ENCODE measurements at places on chromosomes 11 and 22. TPM values are rescaled to one million over a fixed set of nuclear protein-coding genes. Genes with fewer than 3 reads are reported as not detected.

Gene DEAF1
- total RNA-seq: 57.2 TPM

Gene NUCB2
- 48.3 TPM for total RNA-seq

Gene FHIP1B
- total RNA-seq: 29.6 TPM

GRCh38 chr11:33040862-33041453, 1.6 kb downstream of the TCP11L1 start:
- peaks cover 14% of the 10 kb centered on the region for H3K36me3 ChIP-seq
- DNase-seq: no peak
- no peaks in the 10 kb centered on the region for H3K27me3 ChIP-seq

GRCh38 chr11:2220173-2220771, 48.7 kb upstream of the TH start:
- no peaks in the 10 kb centered on the region for H3K27me3 ChIP-seq
- no peaks in the 10 kb centered on the region for H3K4me1 ChIP-seq
- no peaks in the 10 kb centered on the region for H3K36me3 ChIP-seq
- DNase-seq: no peak
- no peak overlapping the region for H3K4me3 ChIP-seq
- no peak overlapping the region for H3K27ac ChIP-seq

Gene SLC22A6
- not detected for total RNA-seq

GRCh38 chr22:26811647-26811992, 154.2 kb downstream of the MIAT start:
- no peak overlapping the region for H3K4me3 ChIP-seq
- H3K4me1 ChIP-seq: peaks cover 28% of the 10 kb centered on the region
- no peak overlapping the region for H3K27ac ChIP-seq
- DNase-seq: no peak
- no peaks in the 10 kb centered on the region for H3K27me3 ChIP-seq

DNA sequence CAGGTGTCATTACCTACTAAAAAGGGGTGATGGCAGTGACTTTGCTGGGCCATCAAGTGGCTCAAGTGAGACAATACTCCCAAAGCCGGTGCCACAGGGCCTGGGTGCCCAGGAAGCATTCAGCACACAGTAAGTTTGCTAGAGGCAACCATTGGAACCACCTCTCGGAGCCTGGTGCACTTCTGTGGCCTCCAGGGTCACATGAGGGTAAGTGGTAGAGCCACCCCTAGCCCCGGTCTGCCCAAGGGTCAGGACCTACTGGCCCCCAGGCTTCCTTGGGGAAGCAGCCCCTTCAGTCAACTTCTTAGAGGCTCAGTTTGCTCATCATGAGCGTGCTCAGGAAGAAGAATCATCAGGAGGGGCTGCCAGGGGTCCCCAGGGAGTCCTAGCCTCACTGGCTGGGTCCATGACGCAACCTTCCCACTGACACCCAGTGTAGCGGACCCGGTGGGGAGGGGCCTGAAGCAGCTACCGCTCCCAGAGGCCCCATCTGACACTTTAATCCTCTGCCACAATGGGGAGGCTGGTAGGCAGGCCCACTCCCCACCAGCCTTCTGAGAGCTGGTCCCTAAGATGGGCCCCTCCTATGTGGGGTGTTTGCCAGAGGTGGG, 17.5 kb upstream of the RASL10A start:
- no peaks in the 10 kb centered on the region for H3K27me3 ChIP-seq
- no peak for DNase-seq
- H3K27ac ChIP-seq: no peak overlapping the region
- H3K36me3 ChIP-seq: no peaks in the 10 kb centered on the region
- peaks cover 26% of the 10 kb centered on the region for H3K4me1 ChIP-seq

- peak within 1 kb of the TSS; percentile 88 for H3K4me3 ChIP-seq
- H3K4me1 ChIP-seq: peaks cover 38% of the 10 kb centered on the region
- H3K27ac ChIP-seq: peak within 1 kb of the TSS; percentile 52
- no peaks in the 10 kb centered on the region for H3K27me3 ChIP-seq
- H3K36me3 ChIP-seq: no peaks in the 10 kb centered on the region
Observed at GRCh38 chr11:44726283-44727113, at the start of gene TSPAN18. TSPAN18 (plus strand) TSS chr11:44726962; CDS start chr11:44906417, 179,455 bp downstream.

Gene PATE1
- not detected for total RNA-seq

Gene APOL5
- total RNA-seq: not detected

DNA sequence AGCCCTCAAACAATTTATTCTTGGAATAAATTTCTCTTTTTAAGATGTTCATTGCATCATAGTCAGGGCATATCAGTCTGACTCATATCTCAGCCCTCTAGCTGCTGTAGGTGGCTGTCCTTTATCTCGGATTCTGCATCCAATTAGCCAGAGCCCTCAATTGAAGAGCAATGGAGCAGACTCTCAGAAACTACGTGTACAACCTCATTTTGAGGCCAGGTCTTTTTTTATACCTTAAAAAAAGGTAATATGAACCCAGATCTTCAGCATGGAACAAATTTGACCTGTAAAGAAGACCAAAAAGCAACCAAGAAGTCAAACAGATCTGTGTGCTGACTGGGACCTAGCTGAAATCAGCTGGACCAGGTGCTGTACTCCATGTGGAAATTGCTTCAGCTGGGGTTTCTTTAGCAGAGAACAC, 8.7 kb downstream of the OR52A5 start:
- no peaks in the 10 kb centered on the region for H3K27me3 ChIP-seq
- no peak overlapping the region for H3K4me3 ChIP-seq

Gene RFPL1
- total RNA-seq: not detected

Gene C22orf15
- not detected for total RNA-seq

Gene CDKN1C
- total RNA-seq: 385 TPM

Gene MIF
- total RNA-seq: 571 TPM

DNA sequence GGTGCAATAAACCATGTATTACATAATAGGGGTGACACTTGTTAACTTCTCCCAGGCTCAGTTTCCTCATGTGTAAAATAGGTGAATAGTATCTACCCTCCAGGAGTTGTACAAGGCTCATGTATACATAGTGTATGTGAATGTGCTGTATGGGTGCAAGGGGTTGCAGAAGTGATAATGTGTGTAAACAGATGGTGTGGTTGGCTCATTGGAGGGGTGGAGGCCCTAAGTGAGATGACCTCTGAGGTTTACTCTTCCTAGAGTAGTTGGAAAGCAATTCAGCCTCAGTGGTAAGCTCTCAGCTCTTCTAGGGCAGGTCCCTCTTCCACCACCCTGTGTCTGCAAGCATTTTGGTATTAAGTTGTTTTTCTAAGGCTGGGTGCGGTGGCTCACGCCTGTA, 102.4 kb downstream of the PTPRJ start:
- no peaks in the 10 kb centered on the region for H3K27me3 ChIP-seq
- no peaks in the 10 kb centered on the region for H3K36me3 ChIP-seq
- H3K27ac ChIP-seq: no peak overlapping the region
- no peaks in the 10 kb centered on the region for H3K4me1 ChIP-seq

DNA sequence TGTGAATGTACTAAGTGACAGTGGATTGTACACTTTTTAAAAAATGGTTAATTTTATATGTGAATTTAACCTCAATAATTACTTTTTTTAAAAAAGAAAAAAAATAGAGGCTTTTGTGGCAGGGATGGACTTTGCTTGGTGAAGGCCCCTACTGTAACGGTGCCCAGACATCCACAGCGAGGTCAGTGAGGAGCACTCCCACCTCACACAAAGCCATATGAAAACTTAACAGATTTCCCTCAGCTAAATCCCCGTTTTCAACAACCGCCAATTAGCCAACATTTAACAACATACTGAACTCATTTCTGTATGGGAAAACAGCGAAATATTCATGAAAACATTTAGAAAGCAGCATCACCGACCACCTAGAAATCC, 642 bp upstream of the C11orf58 start:
- H3K36me3 ChIP-seq: no peaks in the 10 kb centered on the region
- peak overlapping the region; percentile 78 for H3K27ac ChIP-seq
- peak overlapping the region; percentile 65 for H3K4me3 ChIP-seq
- no peaks in the 10 kb centered on the region for H3K27me3 ChIP-seq
- H3K4me1 ChIP-seq: peaks cover 14% of the 10 kb centered on the region
- no peak for DNase-seq

DNA sequence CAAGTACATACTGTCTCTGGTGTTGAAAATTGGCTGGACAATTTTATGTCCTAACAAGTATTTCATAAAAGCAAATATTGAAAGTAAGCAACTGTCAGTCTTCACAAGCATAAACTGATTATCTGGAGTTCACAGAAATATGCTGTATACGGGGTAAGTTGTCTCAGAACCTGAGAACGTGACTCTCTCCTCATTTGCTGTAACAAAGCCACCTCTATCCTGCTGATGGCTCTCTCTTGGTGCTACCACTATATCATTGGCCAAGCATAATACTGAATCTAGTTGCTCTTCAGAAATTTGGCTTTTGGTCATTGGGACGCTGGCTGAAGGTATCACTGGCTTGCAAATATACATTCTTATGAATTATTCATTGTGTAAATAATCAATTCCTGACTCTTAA, 1078.0 kb downstream of the LRRC4C start:
- no peak for DNase-seq
- H3K4me1 ChIP-seq: no peaks in the 10 kb centered on the region
- H3K27ac ChIP-seq: no peak overlapping the region
- no peaks in the 10 kb centered on the region for H3K36me3 ChIP-seq
- H3K27me3 ChIP-seq: no peaks in the 10 kb centered on the region
- H3K4me3 ChIP-seq: no peak overlapping the region

DNA sequence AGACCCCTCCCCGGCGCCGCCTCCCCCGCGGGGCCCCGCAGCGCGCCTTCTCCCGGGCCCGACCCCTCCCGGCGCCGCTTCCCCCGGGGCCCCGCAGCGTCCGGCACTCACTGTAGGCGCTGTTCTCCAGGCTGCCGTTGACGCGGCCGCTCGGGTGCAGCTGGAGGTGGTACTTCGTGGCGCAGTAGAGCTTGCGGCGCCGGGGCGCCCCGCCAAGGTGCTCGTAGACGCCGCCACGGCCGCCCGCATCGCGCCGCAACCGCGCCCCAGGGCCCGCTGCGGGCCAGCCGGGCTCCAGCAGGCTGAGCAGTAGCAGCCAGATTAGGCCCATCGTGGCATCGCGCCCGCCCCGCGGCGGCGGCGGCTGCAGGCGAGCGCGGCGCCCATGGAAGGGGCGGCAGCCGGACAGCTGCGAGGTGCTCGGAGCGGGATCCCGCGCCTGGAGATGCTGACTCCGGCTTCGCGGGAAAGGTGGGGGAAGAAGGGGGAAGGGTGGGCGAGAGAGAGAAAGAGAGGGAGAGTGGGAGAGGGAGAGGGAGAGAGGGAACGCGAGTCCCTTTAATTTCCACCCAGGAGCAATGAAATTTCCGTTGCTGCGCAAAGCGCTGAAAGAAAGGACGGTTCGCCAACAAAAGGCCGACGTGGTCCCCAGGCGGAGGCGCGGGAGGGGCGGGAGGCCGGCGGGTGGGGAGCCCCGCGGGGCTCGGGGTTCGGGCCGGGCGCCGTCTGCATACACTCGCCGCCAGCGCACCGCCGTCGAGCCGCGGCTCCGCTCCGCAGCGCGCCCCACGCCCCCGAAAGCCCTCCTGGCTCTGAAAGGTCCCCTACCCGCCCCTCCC, at the start of gene FGF3:
TSS of gene FGF3 (minus strand) at position 814 of the 839 bp plus-strand sequence. CDS start at position 331, 483 bp downstream.
- no peaks in the 10 kb centered on the region for H3K36me3 ChIP-seq
- no peaks in the 10 kb centered on the region for H3K4me1 ChIP-seq
- peaks cover 58% of the 10 kb centered on the region for H3K27me3 ChIP-seq
- DNase-seq: no peak
- H3K27ac ChIP-seq: no peak within 1 kb of the TSS

GRCh38 chr11:120001178-120002090, 136.5 kb downstream of the TRIM29 start:
- no peaks in the 10 kb centered on the region for H3K36me3 ChIP-seq
- H3K4me3 ChIP-seq: no peak overlapping the region
- H3K27me3 ChIP-seq: no peaks in the 10 kb centered on the region
- peak overlapping the region; percentile 8 for H3K27ac ChIP-seq
- no peak for DNase-seq
- no peaks in the 10 kb centered on the region for H3K4me1 ChIP-seq

Gene NLRX1
- total RNA-seq: 20.4 TPM

- H3K36me3 ChIP-seq: no peaks in the 10 kb centered on the region
- peaks cover 23% of the 10 kb centered on the region for H3K4me1 ChIP-seq
- H3K27ac ChIP-seq: peak overlapping the region; percentile 96
- H3K27me3 ChIP-seq: no peaks in the 10 kb centered on the region
- no peak overlapping the region for H3K4me3 ChIP-seq
Observed at GRCh38 chr11:46597609-46598219, 3.9 kb upstream of the AMBRA1 start.

Gene SYNGR1
- total RNA-seq: 57.0 TPM

DNA sequence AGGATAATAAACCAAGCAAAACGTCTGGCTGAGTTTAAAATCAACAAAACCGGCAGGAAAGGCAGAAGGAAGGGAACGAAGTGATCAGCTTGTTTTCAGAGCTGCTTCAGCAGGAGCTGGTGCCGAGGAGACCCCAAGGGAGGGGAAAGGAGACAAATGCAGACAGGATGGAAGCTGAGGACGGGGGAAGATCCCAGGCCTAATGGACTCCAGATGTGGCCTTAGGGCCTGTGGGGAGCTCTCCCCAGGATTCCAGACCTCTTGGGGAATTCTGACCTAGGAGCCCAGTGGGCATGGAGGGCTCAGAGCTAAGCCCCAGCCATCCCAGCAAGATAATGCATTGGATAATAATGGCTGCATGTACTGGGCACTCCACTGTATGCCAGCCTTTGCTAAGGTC, 211.4 kb upstream of the NARS2 start:
- H3K27me3 ChIP-seq: no peaks in the 10 kb centered on the region
- DNase-seq: no peak
- no peaks in the 10 kb centered on the region for H3K36me3 ChIP-seq
- no peak overlapping the region for H3K4me3 ChIP-seq
- no peak overlapping the region for H3K27ac ChIP-seq

DNA sequence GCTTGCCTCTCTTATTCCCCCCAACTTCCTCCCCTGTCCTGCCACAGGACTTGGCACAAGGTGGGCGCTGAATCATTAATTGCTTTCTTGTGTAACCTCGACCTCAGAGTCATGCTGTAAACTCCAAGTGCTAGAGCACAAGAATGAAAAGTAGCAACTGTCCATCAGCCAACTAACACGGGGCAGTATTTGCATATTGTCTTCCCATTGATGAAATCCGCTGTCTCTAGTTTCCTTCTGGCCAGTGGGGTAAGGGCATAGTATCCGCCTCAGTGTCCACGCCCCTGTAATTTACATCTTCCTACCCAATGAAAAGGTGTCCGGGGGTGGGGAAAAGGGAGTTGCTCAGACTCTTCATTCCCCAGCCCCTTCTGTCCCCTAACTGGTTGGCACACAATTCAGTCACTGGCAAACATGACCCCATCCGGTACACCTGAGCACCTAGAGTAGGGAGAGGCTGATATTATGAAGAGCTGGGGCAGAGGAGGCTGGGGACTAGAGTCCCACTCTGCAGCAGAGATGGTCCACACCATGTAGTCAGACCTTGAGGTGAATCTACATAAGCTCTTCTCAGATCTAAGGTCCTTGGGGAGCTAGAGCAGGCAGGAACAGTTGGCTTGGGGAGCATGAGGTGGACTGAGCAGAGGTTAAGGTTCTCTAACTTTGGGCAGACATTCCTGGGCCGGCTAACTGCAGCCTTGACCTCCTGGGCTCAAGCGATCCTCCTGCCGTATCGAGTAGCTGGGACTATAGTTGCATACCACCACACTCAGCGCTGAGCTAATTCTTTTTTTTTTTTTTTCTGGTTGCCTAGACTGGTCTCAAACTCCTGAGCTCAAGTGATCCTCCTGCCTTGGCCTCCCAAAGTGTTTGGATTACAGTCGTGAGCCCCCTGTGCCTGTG, 6.8 kb upstream of the GGA1 start:
- H3K27ac ChIP-seq: no peak overlapping the region
- H3K36me3 ChIP-seq: no peaks in the 10 kb centered on the region
- DNase-seq: no peak
- no peak overlapping the region for H3K4me3 ChIP-seq

Gene RAB3IL1
- 20.8 TPM for total RNA-seq

Gene ENTHD1
- total RNA-seq: not detected

Gene IFITM10
- 33.0 TPM for total RNA-seq

- peak; percentile 28 for DNase-seq
- H3K27me3 ChIP-seq: no peaks in the 10 kb centered on the region
- no peak overlapping the region for H3K27ac ChIP-seq
- H3K4me3 ChIP-seq: no peak overlapping the region
- peaks cover 7% of the 10 kb centered on the region for H3K4me1 ChIP-seq
- H3K36me3 ChIP-seq: peaks cover 92% of the 10 kb centered on the region
Observed at GRCh38 chr11:60899046-60899936, 7.1 kb downstream of the PRPF19 start.
